ENCODE measurements at places on chromosomes 4 and X. TPM values are rescaled to one million over a fixed set of nuclear protein-coding genes. Genes with fewer than 3 reads are reported as not detected.

Gene TMEM150C
- total RNA-seq = 0.23 TPM

Gene RS1
- total RNA-seq = not detected

Gene PPP2R2C
- not detected for total RNA-seq

Gene SSX3
- total RNA-seq = not detected

Gene UBA1
- 103 TPM for total RNA-seq

Gene SMARCA1
- 41.7 TPM for total RNA-seq

Gene HSFX3
- not detected for total RNA-seq

Gene ASB12
- total RNA-seq = not detected

Gene FGFBP1
- total RNA-seq = not detected

Gene F8
- 3.3 TPM for total RNA-seq

Gene AREG
- total RNA-seq = 0.51 TPM

Gene MAGIX
- 1.0 TPM for total RNA-seq

Gene TEX11
- not detected for total RNA-seq

Gene BEX2
- 1.5 TPM for total RNA-seq

Gene MAGEA3
- total RNA-seq = not detected

Gene RRH
- not detected for total RNA-seq

Gene MTNR1A
- not detected for total RNA-seq

Gene CHRNA9
- total RNA-seq = not detected

Gene XAGE1A
- total RNA-seq = not detected

Gene DUSP21
- not detected for total RNA-seq

Gene MAGEB17
- total RNA-seq = not detected

Gene C4orf36
- not detected for total RNA-seq

Gene SPANXC
- total RNA-seq = not detected

Gene SLC9B1
- total RNA-seq = 0.26 TPM

Gene PTCHD1
- not detected for total RNA-seq

Gene PROM1
- total RNA-seq = not detected

Gene DCAF4L1
- total RNA-seq = not detected

Gene CT45A10
- total RNA-seq = not detected

Gene MAB21L2
- under 0.01 TPM for total RNA-seq

Gene GAGE13
- total RNA-seq = not detected

Gene GRIA2
- total RNA-seq = not detected

Gene LUZP4
- total RNA-seq = not detected

Gene FAT4
- 18.3 TPM for total RNA-seq

Gene DAPP1
- total RNA-seq = not detected

Gene ZDHHC15
- total RNA-seq = not detected
